Sigmoid colon (tissue), 7 donors: ENCODE measurements at places on chromosomes 1 and 21. TPM values are rescaled to one million over a fixed set of nuclear protein-coding genes. Genes with fewer than 3 reads are reported as not detected.

GRCh38 chr1:66327588-66327987 lies 206.4 kb upstream of the SGIP1 start:
- no peaks in the 10 kb centered on the region for H3K27me3 ChIP-seq
- peaks cover 13% of the 10 kb centered on the region for H3K4me1 ChIP-seq
- no peak for DNase-seq
- no peaks in the 10 kb centered on the region for H3K36me3 ChIP-seq
- H3K4me3 ChIP-seq, result no peak overlapping the region
- no peak overlapping the region for H3K27ac ChIP-seq

CELA2A gene
- not detected for total RNA-seq

OR14K1 gene
- total RNA-seq, result not detected

DNA sequence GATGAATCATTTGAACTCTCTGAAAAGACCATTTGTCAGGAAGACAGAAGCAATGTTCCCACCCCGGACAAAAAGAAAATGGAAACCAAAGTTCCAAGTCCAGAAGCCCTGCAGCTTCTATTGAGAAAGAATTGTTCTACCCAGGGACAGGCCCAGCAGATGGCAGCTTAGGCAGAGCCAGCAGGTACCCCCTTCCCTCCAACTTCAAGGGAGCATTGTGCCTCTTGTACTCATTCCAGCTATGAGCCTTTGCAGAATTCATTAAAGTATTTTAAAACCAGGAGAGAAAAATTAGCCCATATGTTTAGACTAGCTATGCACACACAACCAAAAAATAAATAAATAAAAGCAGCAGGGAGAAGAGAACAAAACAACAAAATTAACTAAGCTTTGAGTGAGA lies 85.2 kb upstream of the KCND3 start:
- no peaks in the 10 kb centered on the region for H3K27me3 ChIP-seq
- no peaks in the 10 kb centered on the region for H3K36me3 ChIP-seq
- no peak overlapping the region for H3K27ac ChIP-seq
- no peaks in the 10 kb centered on the region for H3K4me1 ChIP-seq

DNA sequence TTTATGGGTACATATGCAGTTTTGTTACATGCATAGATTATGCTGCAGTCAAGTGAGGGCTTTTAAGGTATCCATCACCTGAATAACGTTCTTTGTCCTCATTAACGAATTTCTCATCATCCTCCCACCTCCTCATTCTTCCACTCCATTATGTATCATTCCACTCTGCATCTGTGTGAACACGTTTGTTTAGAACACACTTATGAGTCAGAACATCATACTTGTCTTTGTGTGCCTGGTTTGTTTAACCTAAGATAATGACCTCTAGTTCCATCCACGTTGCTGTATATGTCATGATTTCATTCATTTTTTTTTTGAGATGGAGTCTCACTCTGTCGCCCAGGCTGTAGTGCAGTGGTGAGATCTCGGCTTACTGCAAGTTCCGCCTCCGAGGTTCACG lies 6.7 kb upstream of the MPC2 start:
- no peak overlapping the region for H3K27ac ChIP-seq
- DNase-seq, result no peak
- H3K4me3 ChIP-seq, result no peak overlapping the region
- H3K36me3 ChIP-seq, result no peaks in the 10 kb centered on the region
- H3K4me1 ChIP-seq, result peaks cover 31% of the 10 kb centered on the region
- no peaks in the 10 kb centered on the region for H3K27me3 ChIP-seq

SGIP1 gene
- total RNA-seq, result 14.1 TPM

GRCh38 chr1:87821335-87821697 lies 492.6 kb downstream of the LMO4 start:
- DNase-seq, result no peak
- H3K4me1 ChIP-seq, result no peaks in the 10 kb centered on the region
- H3K27me3 ChIP-seq, result no peaks in the 10 kb centered on the region
- no peak overlapping the region for H3K4me3 ChIP-seq

SPRR4 gene
- total RNA-seq, result not detected

GABRD gene
- total RNA-seq, result not detected

GRCh38 chr1:151887028-151887427 lies 22.3 kb downstream of the THEM4 start:
- no peaks in the 10 kb centered on the region for H3K4me1 ChIP-seq
- H3K36me3 ChIP-seq, result peaks cover 11% of the 10 kb centered on the region
- H3K27me3 ChIP-seq, result no peaks in the 10 kb centered on the region
- H3K4me3 ChIP-seq, result no peak overlapping the region
- no peak for DNase-seq

CFHR4 gene
- not detected for total RNA-seq

- DNase-seq, result no peak
- no peaks in the 10 kb centered on the region for H3K36me3 ChIP-seq
- H3K27me3 ChIP-seq, result no peaks in the 10 kb centered on the region
- no peaks in the 10 kb centered on the region for H3K4me1 ChIP-seq
- H3K27ac ChIP-seq, result no peak overlapping the region
- H3K4me3 ChIP-seq, result no peak overlapping the region
These were observed 38.6 kb upstream of the CCDC190 start for GRCh38 chr1:162899422-162900146.

SETDB1 gene
- 33.2 TPM for total RNA-seq

DNA sequence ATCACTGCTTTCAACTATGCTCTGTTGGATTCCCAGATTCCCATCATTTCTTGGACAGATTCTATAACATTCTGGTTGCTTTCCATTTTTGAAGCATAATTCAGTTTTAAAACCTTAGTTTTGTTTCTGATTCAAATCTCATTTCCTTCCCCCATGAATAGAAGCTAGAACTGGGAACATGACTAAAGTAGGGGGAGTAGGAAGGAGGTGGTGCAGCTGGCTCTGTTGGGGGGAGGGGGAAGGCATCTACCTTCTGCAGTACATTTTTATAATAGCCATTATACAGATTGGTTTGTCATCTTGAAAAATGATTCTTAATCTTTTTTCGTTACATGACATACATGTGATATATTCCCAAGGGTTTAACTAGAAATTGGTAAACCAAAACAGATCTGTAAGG lies 48.1 kb downstream of the SMG7 start:
- H3K27ac ChIP-seq, result no peak overlapping the region
- H3K27me3 ChIP-seq, result no peaks in the 10 kb centered on the region
- no peak for DNase-seq
- peaks cover under 1% of the 10 kb centered on the region for H3K4me1 ChIP-seq
- H3K36me3 ChIP-seq, result peaks cover 51% of the 10 kb centered on the region

RORC gene
- total RNA-seq, result 0.49 TPM

PWP2 gene
- total RNA-seq, result 8.6 TPM

GRCh38 chr1:51265618-51266017 lies 29.5 kb downstream of the RNF11 start:
- peaks cover 82% of the 10 kb centered on the region for H3K4me1 ChIP-seq
- no peak overlapping the region for H3K4me3 ChIP-seq
- H3K27me3 ChIP-seq, result no peaks in the 10 kb centered on the region
- no peaks in the 10 kb centered on the region for H3K36me3 ChIP-seq
- no peak overlapping the region for H3K27ac ChIP-seq
- no peak for DNase-seq

DNA sequence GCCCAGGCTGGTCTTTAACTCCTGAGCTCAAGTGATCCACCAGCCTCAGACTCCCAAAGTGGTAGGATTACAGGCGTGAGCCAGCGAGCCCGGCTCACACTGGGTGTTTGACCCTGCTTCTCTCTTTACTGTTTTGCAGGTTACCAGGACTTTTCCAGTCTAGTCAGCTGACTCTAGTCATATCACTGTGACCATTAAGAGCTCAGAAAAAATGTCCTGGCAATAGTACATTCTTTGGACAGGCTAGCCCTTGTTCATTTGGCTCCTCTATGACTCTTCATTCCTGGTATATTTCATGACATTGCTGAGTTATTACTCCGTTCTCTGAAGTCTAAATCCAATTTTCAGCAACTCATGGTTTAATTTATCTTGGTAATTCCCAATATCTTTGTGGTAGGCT lies 8.0 kb upstream of the CA6 start:
- DNase-seq, result no peak
- no peak overlapping the region for H3K4me3 ChIP-seq
- H3K27me3 ChIP-seq, result no peaks in the 10 kb centered on the region
- peaks cover 11% of the 10 kb centered on the region for H3K4me1 ChIP-seq

CD101 gene
- total RNA-seq, result 1.4 TPM

GRCh38 chr21:44571296-44571695 lies 2.2 kb upstream of the KRTAP10-4 start:
- no peak for DNase-seq
- H3K4me1 ChIP-seq, result no peaks in the 10 kb centered on the region
- no peaks in the 10 kb centered on the region for H3K36me3 ChIP-seq
- no peak overlapping the region for H3K4me3 ChIP-seq
- no peak overlapping the region for H3K27ac ChIP-seq
- H3K27me3 ChIP-seq, result no peaks in the 10 kb centered on the region

BMP8A gene
- total RNA-seq, result 0.27 TPM

DNA sequence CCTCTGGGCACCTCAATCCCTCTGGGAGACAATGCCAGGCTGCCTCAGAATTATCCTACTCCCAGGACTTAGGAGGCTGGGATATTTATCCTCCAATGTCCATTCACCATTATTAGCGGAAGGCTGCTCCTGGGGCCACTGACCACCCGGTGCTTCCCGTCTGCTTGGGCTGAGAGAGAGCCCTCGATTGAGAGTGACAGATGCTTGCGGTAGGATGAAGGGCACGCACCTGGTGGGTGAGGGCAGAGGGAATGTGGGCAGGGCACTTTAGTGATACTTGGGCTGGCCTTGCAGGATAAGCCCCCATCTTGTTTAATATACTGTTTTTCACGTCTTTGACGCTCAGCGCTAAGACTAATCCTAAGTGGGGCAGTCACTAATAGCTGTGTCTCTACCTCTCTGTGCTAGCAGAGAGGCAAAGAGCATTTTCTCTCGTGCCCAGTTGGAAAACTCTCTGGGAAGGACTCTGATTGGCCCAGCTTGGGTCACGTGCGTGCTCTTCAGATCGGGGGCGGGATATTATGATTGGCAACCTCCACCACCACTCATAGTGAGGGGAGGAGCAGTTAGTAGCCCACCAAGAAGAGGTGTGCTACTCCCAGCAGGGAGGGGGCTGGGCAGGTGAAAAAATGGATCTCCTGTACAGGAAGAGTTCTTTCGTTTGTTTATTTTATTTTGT lies 10.6 kb upstream of the PARS2 start:
- DNase-seq, result no peak
- H3K4me1 ChIP-seq, result peaks cover 40% of the 10 kb centered on the region
- peak overlapping the region; percentile 75 for H3K27ac ChIP-seq

IFNGR2 gene
- 36.0 TPM for total RNA-seq

DNA sequence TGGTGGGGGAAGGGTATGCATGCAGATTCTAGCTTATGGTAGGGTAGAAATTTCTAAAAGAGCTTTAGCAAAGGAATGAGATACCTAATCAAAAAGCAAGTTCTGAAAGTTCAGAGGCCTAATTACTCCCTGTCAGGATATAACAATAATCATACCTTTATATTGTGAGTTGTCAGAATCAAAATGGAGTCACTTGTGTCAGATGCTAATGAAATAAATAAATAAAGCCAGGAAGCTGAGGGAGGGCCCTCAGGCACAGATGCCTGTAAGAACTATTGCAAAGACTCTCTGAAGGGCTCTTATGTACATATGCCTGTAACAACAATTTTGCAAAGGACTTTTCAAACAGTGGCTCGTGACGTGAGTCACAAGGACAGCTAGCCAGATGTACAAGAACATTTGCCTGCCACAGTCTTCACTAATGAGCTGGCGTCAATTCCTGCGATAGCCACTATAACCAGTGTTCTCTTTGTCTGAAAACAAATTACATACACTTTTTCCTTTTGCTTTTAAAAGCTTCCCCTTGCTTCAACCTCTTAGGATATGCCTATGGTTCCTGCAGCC lies 27.4 kb upstream of the DNASE2B start:
- no peaks in the 10 kb centered on the region for H3K27me3 ChIP-seq
- H3K4me1 ChIP-seq, result no peaks in the 10 kb centered on the region
- no peak for DNase-seq
- no peak overlapping the region for H3K4me3 ChIP-seq
- no peak overlapping the region for H3K27ac ChIP-seq

CELA3A gene
- total RNA-seq, result not detected

DNA sequence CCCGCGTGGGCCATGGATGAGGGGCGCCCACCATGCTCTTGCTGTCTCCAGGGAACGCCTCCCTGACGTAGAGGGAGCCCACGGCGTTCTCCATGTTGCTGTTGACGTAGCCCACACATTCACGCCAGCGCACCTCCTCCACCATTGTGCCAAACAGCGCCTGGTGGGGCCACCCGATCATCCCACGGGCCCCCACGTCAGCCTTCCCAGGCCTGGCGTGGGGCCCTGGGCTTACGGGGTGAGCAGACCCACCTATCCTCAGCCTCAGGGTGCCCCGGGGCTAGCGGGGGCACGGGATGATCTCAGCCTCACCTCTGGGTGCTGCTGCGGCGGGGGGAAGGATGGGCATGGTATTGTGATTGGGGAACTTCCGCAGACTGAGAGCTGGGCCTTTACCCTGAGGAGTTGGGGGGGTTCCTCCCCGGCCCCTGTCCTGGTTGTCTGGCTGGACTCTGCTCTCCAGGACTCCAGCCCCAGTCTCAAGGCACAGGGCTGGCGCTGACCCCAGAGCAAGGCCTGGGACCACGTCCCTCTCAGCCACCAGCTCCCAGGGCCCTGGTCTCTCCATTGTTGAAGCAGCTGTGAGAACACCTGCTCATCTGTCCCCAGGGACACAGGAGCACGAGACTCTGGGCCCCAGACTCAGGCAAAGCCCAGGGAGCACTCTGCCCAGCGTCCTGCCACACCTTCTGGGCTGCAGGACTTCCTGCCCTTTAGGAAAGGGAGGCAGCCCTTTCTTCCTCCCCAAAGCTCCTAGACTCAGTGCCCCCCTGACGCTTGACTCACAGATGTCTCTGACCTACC lies 10.2 kb downstream of the PRXL2B start:
- peaks cover 27% of the 10 kb centered on the region for H3K27me3 ChIP-seq
- no peaks in the 10 kb centered on the region for H3K4me1 ChIP-seq
- H3K27ac ChIP-seq, result no peak overlapping the region
- no peaks in the 10 kb centered on the region for H3K36me3 ChIP-seq
- peak; percentile 57 for DNase-seq
- no peak overlapping the region for H3K4me3 ChIP-seq

DNA sequence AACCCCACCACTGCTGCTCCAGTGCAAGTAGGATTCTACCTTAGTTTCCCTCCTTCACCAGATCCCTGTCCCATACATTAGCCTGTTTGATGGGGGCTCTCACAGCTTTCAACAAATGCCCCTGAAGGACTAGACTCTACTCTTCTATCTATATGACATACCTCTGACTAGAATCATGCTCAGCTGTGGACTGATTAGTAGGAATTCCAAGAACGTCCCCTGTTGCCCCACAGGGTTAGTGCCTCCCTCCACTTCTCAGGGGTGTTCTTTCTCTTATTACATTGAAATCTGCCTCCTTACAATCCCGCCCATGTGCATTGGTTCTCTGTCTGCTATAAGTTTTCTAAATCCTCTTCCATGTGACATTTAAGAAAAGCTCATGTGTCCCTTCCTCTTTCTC lies 375.9 kb upstream of the DUSP10 start:
- H3K27ac ChIP-seq, result no peak overlapping the region
- no peaks in the 10 kb centered on the region for H3K36me3 ChIP-seq
- no peak for DNase-seq
- no peaks in the 10 kb centered on the region for H3K27me3 ChIP-seq
- no peaks in the 10 kb centered on the region for H3K4me1 ChIP-seq

GRCh38 chr1:240193679-240194078 lies 102.0 kb downstream of the FMN2 start:
- H3K27me3 ChIP-seq, result no peaks in the 10 kb centered on the region
- H3K27ac ChIP-seq, result peak overlapping the region; percentile 76
- no peaks in the 10 kb centered on the region for H3K36me3 ChIP-seq
- DNase-seq, result no peak
- no peak overlapping the region for H3K4me3 ChIP-seq
